ENCODE measurements at places on chromosomes 3 and 15.
A peak's percentile ranks its signal among the peaks of the same experiment; 100 is the strongest.

GRCh38 chr15:93214106-93214505, 125.1 kb upstream of the RGMA start:
- no peak for DNase-seq

GRCh38 chr3:133928136-133928893, 32.6 kb upstream of the RAB6B start:
- no peak for DNase-seq

DNA sequence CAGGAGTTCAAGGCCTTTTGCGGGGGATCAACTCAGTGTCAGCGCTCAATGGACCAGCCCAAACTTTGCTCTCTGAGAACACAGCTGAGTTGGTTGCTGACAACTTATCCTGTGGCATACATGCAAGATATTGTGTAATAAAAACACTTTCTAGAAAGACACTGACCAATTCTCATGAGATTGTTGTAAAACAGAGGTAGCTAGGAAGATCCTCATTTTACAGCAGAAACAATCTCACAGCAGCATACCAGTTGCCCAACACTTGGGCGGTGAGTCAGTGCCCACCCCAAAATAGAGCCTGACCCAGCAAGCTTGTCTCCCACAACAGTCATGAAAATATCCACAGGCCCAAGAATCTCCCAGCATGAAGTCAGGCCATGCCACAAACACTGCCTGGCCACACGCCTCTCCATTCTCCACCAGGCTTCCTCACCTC, 18.2 kb downstream of the KLHL6 start:
- DNase-seq: no peak

- no peak for DNase-seq
These were observed 231.6 kb downstream of the SNRPN start for GRCh38 chr15:25186411-25186810.

- no peak for DNase-seq
These were observed 147.4 kb downstream of the ERC2 start for GRCh38 chr3:56320883-56321282.

DNA sequence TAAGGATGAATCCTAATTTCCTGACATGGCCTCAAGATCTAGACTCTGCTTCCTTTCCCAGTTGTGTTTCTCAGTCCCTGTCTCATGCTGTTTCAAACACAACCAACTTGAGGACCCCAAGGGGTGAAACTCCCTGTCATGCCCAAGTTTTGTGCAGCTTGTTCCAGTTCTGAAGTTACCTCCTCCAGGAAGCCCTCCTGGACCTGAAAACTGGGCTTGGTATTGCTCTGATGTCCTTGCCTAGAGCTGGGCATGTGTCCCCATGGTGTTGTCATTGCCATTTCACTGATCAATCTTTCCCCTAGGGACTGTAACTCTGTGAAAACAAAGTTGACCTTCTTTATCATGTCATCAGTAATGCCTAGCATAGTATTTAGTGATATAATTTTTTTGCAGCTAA, 6.1 kb upstream of the LMOD3 start:
- no peak for DNase-seq

DNA sequence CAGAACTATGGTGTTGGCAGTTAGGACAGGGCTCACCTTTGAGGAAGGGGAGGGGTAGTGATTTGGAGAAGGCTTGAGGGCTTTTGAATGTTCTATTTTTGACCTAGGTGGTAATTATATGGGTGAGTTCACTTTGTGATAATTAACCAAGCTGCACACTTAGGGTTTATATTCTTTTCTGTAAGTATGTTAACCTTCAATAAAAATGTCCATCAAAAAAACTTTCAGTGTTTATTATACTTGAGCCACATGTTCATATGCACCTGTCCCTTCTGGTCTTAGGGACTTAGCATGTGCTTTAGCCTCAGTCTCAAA, 28.4 kb downstream of the PDE8A start:
- DNase-seq: no peak

- DNase-seq: no peak
These were observed 62.5 kb downstream of the LYZL4 start for GRCh38 chr3:42347928-42348327.

DNA sequence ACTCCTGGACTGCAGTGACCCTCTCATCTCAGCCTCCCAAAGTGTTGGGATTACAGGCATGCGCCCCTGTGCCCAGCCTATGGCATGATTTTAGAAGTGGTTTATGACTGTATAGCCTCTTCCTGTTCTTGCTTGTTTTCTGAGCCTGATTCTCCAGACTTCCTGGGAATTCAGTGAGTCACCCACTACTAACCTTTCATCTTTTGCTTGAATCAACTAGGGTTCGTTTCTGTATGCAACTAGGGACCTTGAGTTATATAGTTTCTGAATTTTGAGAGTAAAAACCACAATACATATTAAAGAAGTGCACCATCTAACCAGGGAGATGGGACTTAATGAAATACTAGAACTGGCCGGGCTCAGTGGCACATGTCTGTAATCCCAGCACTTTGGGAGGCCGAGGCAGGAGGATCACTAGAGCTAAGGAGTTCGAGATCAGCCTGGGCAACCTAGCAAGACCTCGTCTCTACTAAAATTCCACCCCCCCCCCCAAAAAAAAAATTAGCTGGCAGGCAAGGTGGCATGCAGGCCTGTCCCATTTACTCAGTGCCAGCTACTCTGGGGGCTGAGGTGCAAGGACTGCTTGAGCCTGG, 76.0 kb downstream of the ZNF609 start:
- no peak for DNase-seq

GRCh38 chr15:65833501-65834205, 35.6 kb upstream of the RAB11A start:
- peak; percentile 72 for DNase-seq

GRCh38 chr3:31880020-31880419, 101.0 kb downstream of the OSBPL10 start:
- DNase-seq: no peak

DNA sequence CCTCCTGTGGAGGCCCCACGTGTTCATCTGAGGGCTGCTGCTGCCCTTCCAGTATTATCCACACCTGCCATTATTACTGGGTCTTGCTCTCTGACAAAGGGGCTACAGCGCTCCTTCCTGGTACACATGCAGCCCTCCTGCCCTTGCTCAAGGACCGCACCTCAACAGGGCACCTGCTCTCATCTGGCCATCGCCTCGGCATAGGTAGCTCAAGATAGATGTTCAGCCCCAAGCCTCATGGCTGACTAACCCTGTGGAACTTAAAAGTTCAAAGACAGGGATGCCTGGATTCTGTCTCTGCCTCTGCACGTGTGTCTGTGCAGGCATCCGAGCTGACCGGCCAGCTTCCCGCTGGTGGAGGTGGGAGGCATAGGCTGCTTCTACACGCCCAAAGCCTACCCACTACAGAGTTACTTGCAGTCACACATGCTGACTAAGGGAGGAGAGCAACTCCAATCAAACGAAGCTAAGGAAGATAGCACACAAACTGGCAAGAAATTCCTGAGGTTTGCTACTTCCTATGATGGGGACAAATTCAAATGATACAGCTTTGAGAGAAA, 152.5 kb upstream of the ATP10A start:
- DNase-seq: no peak

DNA sequence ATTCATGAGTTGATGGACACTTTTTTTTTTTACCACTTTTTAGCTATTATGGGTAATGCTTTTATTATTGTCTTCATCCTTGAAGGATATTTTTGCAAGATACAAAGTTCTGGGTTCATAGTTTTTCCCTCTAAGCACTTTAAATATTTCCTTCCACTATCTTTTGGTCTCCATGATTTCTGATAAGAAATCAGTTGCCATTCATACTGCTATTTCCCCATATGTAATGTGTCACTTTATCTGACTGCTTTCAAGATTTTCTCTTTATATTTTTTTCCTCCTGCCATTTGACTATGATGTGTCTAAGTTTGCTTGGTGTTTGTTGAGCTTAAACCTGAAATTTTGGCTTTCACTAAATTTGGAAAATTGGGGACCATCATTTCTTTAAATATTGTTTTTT, 19.3 kb downstream of the NRG4 start:
- DNase-seq: no peak

DNA sequence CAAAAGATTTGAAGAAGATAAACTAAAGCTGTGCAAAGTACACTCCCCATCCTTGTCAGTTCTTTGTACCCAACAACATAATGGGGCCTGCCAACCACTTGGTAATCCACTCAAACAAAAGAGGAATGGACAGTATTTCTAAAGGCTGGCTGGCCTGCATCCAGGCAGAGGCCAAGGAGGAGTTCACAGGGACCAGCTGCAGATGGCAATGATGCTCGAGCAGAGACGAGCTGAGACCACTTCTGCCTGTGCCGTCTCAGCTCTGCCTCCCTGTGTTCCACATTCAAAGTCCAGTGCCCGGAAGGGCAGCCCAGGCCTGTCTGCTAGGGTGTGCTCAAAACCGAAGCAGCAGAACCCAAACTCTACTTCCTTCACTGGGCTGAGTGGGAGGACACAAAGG, 14.3 kb downstream of the CXCR6 start:
- no peak for DNase-seq

GRCh38 chr15:100484443-100484842, 44.3 kb downstream of the CERS3 start:
- no peak for DNase-seq

GRCh38 chr15:35243758-35244157, 158.7 kb upstream of the NANOGP8 start:
- no peak for DNase-seq

DNA sequence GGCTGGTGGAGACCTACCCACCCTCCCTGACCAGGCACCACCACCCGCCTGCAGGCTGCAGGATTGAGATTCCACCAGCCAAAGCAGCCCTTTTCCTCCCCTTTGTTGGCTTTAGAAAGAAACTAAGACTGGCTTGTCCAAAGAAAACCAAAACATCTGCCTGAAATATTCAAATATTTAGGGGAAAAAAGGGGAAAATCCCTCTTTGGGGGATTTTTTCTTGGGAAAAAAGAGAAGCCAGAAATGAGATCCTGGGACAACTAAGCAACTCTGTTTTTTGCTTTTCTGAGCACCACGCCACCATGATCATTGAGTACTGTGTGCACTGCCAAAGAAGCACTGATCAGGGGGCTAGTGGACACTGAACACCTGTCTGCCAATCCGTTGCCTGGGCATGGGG, 2.6 kb downstream of the DCLK3 start:
- DNase-seq: no peak

- DNase-seq: no peak
These were observed 57.5 kb downstream of the SCN11A start for GRCh38 chr3:38994251-38994650.

- peak; percentile 40 for DNase-seq
These were observed 167.9 kb downstream of the BBX start for GRCh38 chr3:107690522-107691138.

- DNase-seq: no peak
These were observed 20.7 kb downstream of the PLEKHO2 start for GRCh38 chr15:64862408-64862807.

- no peak for DNase-seq
These were observed 15.3 kb upstream of the PARP14 start for GRCh38 chr3:122665226-122665786.

GRCh38 chr3:186497608-186498007, 46.6 kb downstream of the CRYGS start:
- no peak for DNase-seq

- no peak for DNase-seq
These were observed 747.9 kb upstream of the CCDC54 start for GRCh38 chr3:106629215-106629832.

DNA sequence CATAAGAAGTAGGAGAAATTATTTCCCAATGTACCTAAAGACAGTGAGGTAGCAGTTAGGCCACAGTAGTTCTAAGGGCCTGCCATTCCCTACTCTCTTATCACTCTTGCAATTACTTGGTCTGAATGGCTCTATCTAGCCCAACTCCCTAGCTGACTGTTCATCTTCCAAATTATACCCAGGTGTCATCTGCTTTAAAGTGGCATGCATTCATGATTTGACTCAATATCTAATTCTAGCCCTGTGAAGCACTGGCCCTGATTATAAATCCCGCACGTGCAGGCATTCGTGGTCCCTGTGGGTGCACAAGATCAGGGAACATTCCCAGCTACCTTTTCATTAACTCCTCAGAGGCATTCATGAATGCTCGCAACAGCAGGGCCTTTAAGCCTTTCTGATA, 43.1 kb upstream of the ZNF774 start:
- DNase-seq: no peak

DNA sequence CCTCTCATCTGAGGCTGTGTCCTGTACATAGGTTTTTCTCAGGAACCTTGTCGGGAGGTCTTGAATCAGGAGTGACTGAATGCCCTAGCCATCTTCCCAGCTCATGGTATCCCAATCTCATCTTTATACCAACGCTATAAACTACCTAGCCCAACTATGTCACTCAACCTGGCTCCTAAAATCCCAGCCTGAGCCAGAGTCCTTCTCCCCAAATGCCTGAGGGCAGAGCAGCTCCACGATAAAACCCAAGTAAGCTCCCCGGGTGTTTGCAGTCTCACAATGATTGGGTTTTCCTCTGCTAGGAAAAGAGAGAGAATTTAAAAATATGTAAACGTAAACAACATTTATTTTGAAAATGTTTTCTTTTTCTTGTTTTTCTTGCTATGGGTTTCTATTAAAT, 14.4 kb downstream of the EIF1B start:
- no peak for DNase-seq

GRCh38 chr3:94593526-94594150, 530.8 kb downstream of the NSUN3 start:
- DNase-seq: no peak

DNA sequence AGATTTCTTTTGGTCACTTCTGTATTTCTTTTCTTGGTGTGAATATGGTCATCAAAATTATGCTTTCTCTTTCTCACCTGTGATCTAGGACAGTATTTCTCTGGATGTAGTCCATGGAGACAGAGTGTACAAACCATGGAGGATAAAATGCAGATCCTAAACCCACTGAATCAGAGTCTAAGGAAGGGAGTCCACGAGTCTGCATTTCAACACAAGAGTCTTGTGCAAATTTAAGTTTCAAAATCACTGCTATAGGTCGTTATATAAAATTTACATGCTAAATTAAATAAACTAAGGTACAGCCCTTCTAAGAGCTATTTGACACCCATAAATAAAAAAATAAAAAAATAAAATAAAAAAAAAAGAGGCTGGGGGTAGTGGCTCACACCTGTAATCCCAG, 17.3 kb upstream of the UBE2E2 start:
- no peak for DNase-seq

GRCh38 chr15:58924327-58924726, 9.2 kb downstream of the SLTM start:
- no peak for DNase-seq

- DNase-seq: no peak
These were observed 6.7 kb upstream of the EIF1B start for GRCh38 chr3:40302784-40303183.

GRCh38 chr3:53712817-53713388, 133.3 kb downstream of the CHDH start:
- DNase-seq: no peak

GRCh38 chr15:45790325-45790943, 155.6 kb downstream of the SQOR start:
- DNase-seq: peak; percentile 12

DNA sequence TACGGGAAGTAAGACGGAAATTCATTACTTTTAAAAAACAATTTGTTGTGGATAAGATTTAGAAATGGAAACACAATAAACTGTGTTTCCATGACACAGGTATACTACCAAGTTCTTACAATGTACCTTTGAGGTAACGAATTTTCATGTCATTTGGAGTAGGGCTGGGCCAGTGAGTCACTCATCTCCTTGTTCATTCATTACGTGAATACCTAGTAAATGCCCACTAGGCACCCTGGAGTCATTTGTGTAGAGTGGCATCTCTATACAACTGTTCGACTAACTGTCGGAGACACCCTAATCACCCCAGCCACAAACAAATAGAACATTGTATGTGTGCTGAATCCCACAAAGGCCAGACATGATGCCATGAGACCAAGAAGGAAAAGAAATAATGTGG, 94.8 kb downstream of the IGF1R start:
- DNase-seq: no peak

GRCh38 chr3:173586166-173586565, 188.6 kb downstream of the NLGN1 start:
- no peak for DNase-seq
